ENCODE measurements at places on chromosomes 13 and 19.

DNA sequence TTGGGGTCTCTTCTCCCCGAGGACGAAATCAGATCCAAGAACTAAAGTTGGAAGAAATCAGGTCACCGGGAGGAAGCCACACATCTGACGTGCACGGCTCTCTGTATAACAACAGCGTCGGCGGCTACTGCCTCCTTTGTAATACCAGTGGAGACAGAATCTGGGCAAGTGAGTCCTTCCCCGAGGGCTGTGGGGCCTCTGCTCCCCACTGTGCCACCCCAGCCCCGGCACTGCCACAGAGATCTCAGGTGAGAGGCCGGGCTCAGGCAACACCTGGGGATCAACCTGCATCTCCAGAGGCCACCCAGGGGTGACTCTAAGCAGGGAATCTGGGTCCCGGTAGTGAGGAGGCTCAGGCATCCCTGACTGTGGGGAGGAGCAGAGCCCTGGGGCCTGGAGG is 33.7 kb upstream of the C13orf46 start:
- DNase-seq: no peak

DNA sequence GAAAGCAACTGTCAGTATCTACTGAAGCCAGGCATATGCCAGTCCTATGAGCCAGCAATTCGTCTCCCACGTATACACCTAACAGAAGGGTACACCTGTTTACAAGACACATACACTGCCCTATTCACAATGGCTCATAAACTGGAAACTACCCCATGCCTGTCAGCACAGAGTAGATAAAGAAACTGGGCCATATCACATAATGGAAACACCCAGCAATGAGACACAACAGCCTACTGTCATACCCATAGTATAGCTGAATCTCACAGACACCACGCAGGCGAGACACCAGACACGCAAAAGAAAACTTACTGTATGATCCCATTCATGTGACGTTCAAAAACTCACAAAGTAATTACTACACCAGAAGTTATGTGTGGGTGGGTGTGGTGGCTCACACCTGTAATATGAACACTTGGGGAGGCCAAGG is 15.7 kb downstream of the NOSIP start:
- peak; percentile 67 for DNase-seq

- DNase-seq: peak; percentile 72
Observed at GRCh38 chr13:24627090-24627714, 53.0 kb upstream of the ATP12A start.

GRCh38 chr13:102862624-102863210 is 16.9 kb downstream of the ERCC5 start:
- DNase-seq: no peak

- peak; percentile 93 for DNase-seq
Observed at GRCh38 chr19:10450853-10451609, 30.7 kb downstream of the PDE4A start.

- DNase-seq: no peak
Observed at GRCh38 chr13:26048741-26049140, 3.1 kb downstream of the SHISA2 start.

DNA sequence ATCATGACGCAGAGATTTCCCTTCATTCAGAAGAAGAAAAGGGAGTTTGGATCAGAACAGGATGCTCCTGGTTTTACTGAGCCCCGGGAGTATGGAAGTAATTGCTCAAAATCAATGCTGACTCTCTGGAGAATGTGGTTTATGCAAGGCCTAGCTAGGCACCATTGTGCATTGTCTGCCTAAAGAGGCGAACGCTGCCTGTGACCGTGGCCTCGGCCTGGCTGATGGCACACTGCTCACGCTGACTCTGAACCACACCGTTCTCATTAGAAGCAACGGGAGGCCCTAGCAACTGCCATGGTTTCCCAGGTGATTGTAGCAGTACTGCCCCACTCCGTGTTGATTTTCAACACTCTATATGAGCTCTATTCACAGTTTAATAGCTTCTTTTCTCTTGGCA is 41.7 kb upstream of the UBL3 start:
- DNase-seq: no peak

GRCh38 chr19:34793565-34793964 is 20.6 kb upstream of the ZNF599 start:
- no peak for DNase-seq

- DNase-seq: no peak
Observed at GRCh38 chr13:98253526-98253925, 76.5 kb upstream of the RNF113B start.

- no peak for DNase-seq
Observed at GRCh38 chr13:101916108-101916774, 463.8 kb downstream of the ITGBL1 start.

GRCh38 chr13:77836423-77836822 is 82.2 kb downstream of the EDNRB start:
- no peak for DNase-seq

GRCh38 chr13:22776394-22777186 is 404.2 kb upstream of the SGCG start:
- DNase-seq: no peak

DNA sequence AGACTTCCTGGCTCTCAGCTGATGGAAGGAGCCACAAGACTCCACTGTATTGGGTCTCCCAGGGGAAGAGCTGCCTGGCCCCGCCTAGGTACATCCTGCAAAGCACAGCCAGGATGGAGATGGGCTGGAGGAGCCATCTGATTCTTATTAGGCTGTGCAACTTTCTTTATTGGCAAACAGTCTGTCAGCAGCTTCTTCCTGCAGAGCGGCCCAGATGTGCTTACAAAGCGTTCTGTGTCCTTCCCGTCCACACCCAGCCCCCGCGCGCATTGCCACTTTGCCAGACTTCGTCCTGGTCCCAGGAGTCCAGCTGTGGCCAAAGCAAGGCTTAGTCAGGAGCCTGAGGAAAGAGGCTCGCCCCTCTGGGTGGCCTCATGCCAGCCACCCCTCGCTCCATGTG is 409.3 kb downstream of the ZNF536 start:
- no peak for DNase-seq

DNA sequence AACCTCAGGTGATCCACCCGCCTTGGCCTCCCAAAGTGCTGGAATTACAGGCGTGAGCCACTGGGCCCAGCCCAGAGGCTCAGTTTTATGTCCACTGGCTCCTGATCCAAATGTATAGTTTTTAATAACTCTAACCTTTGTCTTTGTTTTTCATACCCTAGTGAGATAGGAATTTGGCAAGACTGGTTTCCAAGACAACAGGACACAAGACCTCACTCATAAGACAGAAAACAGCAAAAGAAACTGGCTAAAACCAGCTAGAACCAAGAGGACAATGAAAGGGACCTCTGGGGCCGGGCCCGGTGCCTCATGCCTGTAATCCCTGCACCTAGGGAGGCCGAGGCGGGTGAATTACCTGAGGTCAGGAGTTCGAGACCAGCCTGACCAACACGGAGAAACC is 27.6 kb downstream of the CPT1C start:
- no peak for DNase-seq

DNA sequence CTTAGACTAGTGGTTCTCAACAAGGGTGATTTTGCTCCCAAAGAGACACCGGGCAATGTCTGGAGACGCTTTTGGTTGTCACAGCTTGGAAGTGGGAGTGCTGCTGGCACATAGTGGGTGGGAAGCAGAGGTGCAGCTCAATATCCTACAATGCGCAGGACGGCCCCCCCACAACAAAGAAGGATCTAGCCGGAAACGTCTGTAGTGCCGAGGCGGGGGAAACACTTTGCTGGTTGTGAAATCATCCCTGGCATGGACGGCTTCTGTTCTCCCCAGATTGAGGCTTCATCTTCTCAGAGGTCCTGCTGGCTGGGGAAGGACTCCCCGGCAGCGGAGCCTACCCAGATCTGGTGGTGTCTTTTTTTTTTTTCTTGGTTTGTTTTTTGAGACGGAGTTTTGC is 13.4 kb upstream of the SYT5 start:
- DNase-seq: no peak

DNA sequence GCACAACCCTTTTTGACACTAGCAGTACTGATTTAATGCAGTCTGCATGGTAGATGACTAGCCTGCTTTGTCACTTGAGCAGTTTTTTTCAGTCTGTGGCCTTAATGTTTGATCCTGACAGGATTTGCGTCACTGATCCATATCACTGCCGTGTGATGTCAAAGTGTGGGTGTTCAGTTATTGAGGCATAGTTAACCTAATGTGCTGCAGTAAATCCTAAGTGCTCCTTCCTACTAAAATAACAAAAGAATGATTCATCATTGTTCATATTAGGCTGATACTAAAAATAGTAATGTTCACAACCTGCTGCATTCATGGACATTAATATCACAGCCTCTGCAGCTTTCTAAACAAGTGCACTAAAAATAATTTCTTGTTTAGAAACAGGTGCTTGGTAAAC is 121.9 kb upstream of the MLNR start:
- no peak for DNase-seq

- DNase-seq: no peak
Observed at GRCh38 chr13:51122868-51123566, 11.9 kb upstream of the C13orf42 start.

GRCh38 chr13:112784811-112785482 is 95.1 kb downstream of the ATP11A start:
- no peak for DNase-seq

GRCh38 chr19:2051773-2052704 is 995 bp upstream of the MKNK2 start:
- peak; percentile 78 for DNase-seq

DNA sequence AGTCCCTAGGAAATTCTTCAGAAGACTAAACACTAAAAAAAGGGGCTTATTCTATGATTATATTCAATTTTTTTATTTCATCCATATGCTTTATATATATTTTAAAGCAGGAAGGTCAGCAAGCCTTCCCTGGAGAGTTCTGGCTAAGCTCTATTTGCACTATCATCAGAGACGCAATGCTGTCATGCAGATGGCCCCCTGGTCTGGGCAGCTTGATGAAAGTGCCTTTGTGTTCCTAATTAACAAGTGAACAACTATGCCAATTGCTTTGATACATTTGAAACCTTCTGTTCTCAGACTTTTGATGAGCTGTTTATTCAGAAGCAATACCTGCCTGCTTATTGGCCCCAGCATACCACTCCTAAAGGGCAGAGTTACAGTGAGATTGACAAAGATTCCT is 1344.6 kb downstream of the OLFM4 start:
- no peak for DNase-seq

- no peak for DNase-seq
Observed at GRCh38 chr13:106850973-106851650, 283.2 kb upstream of the ARGLU1 start.

GRCh38 chr19:34589730-34590129 is 87.2 kb downstream of the SCGB2B2 start:
- DNase-seq: no peak

DNA sequence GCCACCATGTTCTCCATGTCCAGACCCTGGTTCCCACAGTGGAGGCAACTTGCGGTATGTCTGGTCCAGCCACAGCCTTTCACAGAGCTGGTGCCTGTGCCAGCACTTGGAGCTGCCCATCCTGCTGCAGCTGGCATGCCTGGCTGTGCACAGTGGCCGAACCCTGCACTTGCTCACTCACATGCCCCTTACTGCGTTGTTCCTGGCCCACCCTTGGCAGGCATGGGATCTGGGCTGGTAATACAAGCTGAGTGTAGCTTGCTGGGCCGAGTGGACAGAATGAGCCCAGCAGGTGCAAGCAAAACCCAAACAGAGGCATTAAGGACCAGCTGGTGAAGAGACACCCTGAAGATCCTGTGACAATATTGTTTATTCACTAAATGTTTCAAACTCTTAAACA is 583.9 kb upstream of the SLITRK6 start:
- no peak for DNase-seq

DNA sequence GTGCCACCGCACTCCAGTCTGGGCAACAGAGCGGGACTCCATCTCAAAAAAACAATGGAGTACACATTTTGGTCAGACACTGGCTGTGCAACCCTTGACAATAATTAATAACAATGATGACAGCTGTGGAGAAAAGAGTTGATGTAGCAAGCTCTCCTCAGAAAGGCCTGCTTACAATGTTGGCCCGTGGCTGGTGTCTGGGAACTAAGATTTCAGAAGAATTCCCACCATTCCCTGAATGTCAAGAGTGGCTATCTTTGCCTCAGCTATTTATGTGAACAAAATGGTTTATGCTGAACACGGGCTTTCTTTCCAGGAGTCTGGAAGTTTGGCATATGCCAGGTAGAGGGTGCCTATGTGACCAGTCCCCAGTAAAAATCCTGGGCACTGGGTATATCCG is 25.5 kb downstream of the NEK5 start:
- no peak for DNase-seq

DNA sequence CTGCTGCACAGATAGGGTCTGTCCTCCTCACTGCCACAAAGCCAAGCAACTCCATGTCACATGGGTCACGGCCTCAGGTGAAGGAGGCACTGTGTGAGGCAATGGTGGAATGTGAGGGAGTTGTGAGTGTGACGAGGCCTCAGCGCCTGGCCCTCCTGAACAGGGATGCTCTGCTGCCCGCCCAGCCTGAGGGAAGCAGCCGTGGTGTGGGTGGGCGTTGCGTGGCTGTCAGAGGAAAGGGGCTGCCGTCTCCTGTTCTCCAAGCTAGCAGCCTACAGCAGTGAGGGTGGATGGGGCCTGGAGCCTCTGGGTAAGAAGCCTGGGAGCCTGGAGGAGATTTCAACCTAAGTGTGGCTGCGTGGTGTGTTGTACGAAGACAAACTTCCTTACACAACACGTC is 125.0 kb downstream of the COL4A1 start:
- no peak for DNase-seq

DNA sequence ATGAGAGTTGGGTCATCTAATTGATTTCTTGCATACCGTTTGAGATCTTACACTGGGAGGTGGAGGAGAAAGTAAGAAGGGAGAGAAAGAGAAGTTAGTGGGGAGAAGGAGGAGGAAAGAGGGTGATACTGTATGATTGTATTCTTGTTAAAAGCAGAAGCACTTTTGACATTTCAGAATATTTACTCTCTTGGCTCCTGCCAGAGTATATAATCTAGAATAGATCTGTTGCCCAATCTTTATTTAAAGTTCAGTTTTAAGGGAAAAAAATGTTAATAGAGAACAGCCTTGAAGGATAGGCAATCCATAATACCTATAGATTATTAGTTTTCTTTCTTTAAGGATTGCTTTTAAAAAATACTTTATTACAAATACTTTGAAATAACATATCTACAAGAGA is 41.5 kb downstream of the PDS5B start:
- DNase-seq: no peak

- no peak for DNase-seq
Observed at GRCh38 chr13:91725646-91726045, 327.2 kb downstream of the GPC5 start.

DNA sequence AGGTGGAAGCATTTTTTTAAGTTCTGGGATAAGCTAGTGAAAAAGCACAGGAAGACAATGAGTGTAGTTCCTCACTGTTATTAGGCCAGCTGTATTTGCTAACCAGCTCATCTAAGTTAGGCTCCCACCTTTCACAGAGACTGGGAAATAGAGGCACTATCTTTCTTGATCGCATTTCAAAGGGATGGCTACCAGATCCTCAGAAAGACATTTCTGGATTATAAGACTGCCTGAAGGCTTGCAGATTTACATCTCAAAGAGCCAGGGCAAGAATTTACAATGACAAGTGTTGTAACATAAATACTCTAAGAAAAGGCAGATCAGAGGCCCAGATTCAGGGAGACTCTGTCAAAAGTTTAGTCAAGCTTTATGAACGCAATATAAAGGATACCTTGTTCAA is 1005.5 kb downstream of the PCDH9 start:
- no peak for DNase-seq

- no peak for DNase-seq
Observed at GRCh38 chr19:3970313-3970807, 539 bp downstream of the DAPK3 start.

GRCh38 chr13:38674208-38674607 is 12.7 kb upstream of the FREM2 start:
- DNase-seq: no peak

Measured in colonic mucosa (tissue), 4 donors.